ENCODE measurements at places on chromosomes 1 and 21.

- DNase-seq = no peak
Observed at GRCh38 chr1:62621907-62622306, 24.6 kb downstream of the ANGPTL3 start.

DNA sequence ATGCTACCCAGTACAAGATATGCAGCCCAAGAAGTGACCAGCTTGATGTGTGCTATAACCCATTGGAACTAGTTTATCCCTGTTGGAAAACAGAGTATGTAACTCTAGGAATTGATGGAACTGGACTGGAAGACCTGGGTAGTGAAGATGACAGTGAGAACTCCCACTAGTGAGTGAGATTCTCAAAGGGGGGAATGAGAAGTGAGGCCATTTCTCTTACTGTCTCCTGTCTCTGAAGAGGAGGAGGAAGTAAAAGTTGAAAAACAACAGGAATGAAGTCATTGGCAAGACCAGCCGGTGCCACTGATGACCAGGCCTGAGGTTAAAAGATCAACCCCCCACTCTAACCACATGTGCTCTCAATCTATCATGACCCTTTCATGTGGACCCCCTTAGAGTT, 20.9 kb downstream of the PLA2G2F start:
- no peak for DNase-seq

DNA sequence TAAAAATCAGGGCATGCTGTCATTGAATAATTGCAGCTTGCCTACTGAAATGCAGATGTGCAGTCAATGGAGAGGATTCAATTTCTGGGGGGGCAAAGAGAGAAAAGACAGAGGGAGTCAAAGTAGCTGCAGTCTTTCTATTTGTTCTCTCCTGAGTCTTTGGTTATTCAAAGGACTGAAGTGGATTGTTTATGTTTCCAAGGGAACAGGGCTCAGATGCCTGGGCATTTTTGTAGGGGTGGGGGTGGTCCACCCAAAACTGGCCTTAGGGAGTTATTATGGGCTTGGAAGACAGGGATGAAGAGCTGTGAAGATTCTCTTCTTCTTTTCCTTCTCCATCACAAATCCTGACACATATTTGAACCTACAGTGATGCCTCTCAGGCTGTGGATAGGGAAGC, 408.8 kb upstream of the DAB1 start:
- DNase-seq = no peak

GRCh38 chr1:40392221-40392620, 18.7 kb downstream of the SMAP2 start:
- no peak for DNase-seq

DNA sequence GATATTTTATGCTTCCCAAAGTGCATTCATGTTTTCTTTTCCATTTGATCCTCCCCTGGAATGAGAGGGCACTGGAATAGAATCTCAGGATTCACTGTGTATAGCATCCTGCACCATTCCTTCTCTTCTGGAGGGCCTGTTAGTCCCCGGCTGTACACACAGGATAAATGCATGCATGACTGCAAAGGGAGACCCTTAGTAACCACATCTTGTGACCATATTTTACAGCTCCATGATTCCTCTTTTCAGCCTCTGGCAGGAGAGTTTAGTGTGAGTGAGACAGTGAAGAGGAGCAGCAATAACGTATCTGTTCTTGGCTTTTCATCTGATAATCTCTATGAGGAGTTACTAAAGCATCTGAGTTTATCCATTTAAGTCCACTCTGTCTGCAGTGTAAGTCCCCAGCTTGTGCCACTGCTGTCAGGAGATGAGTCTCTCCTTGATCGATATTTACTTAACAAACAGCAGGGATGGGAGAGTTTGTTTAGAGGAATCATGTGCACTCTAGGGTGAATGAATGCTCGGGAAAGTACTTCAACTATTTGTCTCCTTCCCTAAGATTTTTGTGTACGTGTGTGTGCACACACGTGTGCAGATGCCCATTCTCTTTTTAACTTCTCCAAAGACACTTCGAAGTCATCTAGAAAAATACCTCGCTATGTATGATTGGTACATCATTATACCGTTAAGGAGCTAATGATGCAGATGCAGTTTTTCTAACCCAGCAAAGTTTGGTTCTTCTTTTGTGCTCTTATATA, 41.1 kb downstream of the PROX1 start:
- no peak for DNase-seq

DNA sequence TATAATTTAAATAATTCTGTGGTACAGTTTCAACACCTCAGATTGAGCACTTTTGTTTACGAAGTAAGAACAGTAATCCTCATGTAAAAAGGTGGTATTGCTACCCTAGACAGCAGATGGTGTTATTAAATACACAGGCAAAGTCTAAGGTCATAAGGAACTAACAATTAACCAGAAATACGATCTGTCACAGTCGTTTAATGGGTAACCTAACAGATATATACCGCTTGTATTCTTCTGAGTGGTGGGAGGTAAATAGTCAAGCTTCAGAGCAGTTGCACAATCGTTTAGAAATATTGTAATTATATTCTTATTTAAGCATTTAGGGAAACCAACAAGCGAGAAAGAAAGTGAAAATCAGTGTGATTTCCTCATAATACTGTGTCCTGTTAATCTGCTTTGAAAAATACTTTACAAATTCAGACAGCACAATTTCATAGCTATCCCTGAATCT, 9.8 kb upstream of the IRF2BP2 start:
- DNase-seq = no peak

GRCh38 chr1:114648503-114648902, 21.3 kb downstream of the DENND2C start:
- no peak for DNase-seq

- no peak for DNase-seq
Observed at GRCh38 chr1:244920911-244921761, 56.8 kb upstream of the HNRNPU start.

DNA sequence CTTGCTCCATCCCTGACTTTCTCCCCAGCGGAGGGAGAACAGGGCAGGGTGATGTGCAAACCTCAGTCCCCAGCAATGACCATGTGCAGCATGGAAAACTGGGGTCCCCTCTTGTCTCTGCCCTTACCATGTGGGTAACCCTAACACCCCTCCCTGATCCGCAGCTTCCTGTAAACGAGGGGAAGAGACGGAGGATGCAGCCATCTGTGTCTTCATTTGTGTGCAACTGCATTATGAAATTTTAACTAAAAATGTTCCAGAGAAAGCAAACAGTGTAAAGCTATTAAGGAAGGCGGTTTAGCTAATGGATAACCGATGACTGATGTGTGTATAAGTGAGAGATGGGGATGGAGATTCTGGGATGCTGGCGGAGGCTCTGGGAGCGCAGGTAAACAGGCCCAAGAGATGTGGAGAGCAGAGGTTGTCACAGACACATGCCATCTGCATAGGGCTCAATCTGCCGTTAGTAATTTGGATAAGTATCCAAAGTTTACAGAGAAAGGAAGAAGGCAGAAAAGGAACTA, 206.6 kb downstream of the DSCAM start:
- no peak for DNase-seq

DNA sequence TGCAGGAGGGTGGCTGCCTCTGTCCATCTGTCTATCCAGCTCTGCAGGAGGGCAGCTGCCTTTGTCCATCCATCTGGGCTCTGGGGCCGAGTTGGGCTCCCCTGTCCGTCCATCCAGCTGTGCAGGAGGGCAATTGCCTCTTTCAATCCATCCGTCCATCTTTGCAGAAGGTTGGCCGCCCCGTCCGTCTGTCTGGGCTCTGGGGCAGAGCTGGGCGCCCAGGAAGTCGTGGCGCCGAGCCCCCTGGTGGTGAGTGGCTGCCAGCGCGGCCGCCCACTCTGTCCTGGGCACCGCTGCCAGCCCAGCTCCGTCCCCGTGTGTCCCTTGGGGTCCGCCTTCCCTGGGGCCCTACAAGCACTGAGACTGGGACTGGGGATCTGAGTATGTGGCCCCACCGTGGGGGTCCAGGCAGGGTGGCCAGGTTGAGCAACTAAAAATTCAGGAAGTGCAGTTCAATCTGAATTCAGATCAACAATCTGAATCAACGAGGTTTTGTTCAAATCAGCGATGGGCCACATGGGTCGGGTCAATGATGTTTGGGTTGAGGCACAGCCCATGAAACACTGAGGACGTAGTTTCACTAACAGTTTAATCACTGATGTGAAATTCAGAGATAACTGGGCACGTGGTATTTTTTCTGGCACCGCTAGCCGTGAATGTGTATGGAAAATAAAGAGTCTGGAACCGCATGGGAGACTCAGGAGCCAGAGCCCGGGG, 99.1 kb upstream of the ACTRT2 start:
- DNase-seq = no peak

DNA sequence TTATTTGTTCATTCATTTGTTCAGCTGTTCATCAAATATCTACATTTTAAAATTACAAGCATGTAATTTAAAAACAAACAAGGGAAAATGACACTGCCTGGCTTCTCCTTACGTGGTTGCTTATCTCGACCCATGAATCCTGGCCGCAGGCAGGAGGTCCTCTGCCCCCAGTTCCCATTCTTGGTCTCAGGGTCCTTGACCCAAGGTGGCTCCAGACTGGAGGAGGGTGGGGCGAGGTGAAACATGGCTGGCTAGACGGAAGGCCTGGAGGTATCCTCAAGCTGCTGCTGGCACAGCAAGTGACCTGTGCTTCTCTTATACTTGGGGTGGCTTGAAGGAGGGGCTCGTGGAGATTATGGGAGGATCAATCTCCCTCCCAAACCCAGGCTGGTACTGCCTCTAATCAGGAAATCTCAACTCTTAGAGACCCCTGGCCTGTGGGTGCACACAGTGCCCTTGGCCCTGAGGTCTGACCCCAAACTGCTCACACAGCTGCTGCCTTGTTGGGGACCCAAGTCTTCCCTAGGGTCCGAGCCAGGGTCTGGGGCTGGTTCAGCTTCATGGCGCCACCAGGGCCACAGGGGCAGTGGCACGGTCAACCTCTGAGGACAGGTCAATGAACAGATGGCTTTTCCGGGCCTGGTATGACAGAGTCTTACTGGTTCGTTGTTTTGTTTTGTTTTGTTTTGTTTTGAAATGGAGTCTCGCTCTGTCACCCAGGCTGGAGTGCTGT, 63.7 kb downstream of the SCCPDH start:
- DNase-seq = no peak

- DNase-seq = no peak
Observed at GRCh38 chr21:25559746-25560145, 47.5 kb downstream of the MRPL39 start.

Data from activated gamma-delta T cell (primary cell).